ENCODE measurements at places on chromosomes 5 and 9. TPM values are rescaled to one million over a fixed set of nuclear protein-coding genes. Genes with fewer than 3 reads are reported as not detected.

GRCh38 chr9:129595311-129595741, 25.6 kb downstream of the C9orf50 start:
- H3K4me1 ChIP-seq: peaks cover 32% of the 10 kb centered on the region
- DNase-seq: no peak

DNA sequence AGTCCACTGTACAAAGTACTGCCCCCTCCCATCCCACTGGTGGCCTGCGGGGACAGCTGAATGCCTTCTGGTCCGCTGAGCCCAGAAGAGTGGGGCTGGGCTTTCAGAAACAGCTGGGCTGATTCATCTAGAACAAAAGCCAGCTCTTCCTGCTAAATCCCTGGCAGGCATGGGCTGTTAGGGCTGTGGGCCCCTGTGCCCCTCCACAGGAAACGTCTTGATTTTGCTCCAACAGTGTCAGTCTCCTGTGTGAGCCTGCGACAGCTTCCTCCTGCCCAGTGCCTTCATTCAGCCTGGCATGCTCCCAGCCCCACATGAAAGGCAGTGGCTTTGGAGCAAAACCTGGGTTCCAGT, 6.9 kb upstream of the GSN start:
- H3K4me1 ChIP-seq: no peaks in the 10 kb centered on the region
- H3K4me3 ChIP-seq: no peak overlapping the region
- peaks cover 2% of the 10 kb centered on the region for H3K36me3 ChIP-seq
- H3K27me3 ChIP-seq: peaks cover 2% of the 10 kb centered on the region

GRCh38 chr5:88886746-88887341, 3.9 kb upstream of the MEF2C start:
- H3K4me3 ChIP-seq: peak overlapping the region; percentile 79
- H3K4me1 ChIP-seq: peaks cover 13% of the 10 kb centered on the region
- H3K27ac ChIP-seq: no peak overlapping the region
- no peak for DNase-seq

GRCh38 chr5:60271517-60271916, 378.0 kb upstream of the PDE4D start:
- no peaks in the 10 kb centered on the region for H3K4me1 ChIP-seq
- H3K27ac ChIP-seq: no peak overlapping the region
- H3K27me3 ChIP-seq: no peaks in the 10 kb centered on the region
- DNase-seq: no peak

GRCh38 chr9:100555471-100555870, 22.4 kb upstream of the CAVIN4 start:
- no peak overlapping the region for H3K27ac ChIP-seq
- no peaks in the 10 kb centered on the region for H3K36me3 ChIP-seq
- H3K27me3 ChIP-seq: peaks cover 1% of the 10 kb centered on the region
- no peak overlapping the region for H3K4me3 ChIP-seq
- no peak for DNase-seq
- no peaks in the 10 kb centered on the region for H3K4me1 ChIP-seq

- H3K36me3 ChIP-seq: no peaks in the 10 kb centered on the region
- no peak overlapping the region for H3K27ac ChIP-seq
These were observed 212.0 kb downstream of the ADAMTS12 start for GRCh38 chr5:33679791-33680190.

GRCh38 chr5:138947780-138948179, 72.6 kb upstream of the LRRTM2 start:
- no peak overlapping the region for H3K4me3 ChIP-seq
- H3K27me3 ChIP-seq: no peaks in the 10 kb centered on the region
- no peak overlapping the region for H3K27ac ChIP-seq
- H3K4me1 ChIP-seq: peaks cover 13% of the 10 kb centered on the region
- H3K36me3 ChIP-seq: no peaks in the 10 kb centered on the region

DNA sequence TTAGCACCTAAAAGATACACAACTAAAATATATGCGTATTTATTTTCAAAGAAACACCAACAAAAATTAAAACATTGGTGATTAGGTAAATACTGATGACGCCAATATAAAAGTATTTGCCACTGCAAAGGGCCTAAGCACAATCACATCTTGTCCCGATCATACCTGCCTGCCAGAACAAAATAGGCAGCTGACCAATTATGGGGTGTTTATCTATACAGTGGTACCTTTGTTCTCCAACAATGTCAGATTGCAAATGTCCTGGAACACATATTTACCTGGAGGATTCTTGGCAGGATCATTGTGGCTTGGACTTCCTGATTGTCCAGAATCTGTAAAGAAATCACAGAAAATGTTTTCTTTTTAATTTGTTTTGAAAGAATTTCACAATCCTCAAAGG, 134.5 kb downstream of the NFIB start:
- DNase-seq: no peak
- H3K4me1 ChIP-seq: no peaks in the 10 kb centered on the region
- no peaks in the 10 kb centered on the region for H3K36me3 ChIP-seq
- H3K4me3 ChIP-seq: no peak overlapping the region
- H3K27ac ChIP-seq: no peak overlapping the region

DNA sequence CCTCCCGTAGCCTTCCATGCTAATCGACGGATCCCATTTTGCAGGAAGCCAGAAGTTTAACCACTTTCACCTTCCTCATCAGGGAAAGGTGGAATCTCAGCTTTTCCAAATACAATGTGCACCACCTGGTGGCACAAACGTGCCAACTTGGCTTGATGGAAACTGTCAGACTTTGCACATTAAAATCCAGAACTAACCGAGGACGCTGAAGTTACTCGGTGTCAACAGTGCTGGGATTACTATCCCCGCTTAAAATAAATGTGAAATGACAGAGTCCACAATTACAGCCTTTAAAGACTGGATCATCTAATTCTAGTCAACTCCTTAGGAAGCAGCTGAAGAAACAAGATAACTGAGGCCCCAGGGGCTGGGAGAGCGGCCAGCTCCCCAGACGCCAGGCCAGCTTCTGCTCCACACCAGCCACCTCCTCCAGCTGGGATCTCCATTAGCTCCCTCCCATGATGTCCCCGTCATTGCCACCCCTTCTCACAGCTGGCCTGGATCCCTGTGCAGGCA, 50.1 kb upstream of the RETREG1 start:
- H3K4me1 ChIP-seq: peaks cover 14% of the 10 kb centered on the region
- no peaks in the 10 kb centered on the region for H3K27me3 ChIP-seq
- no peaks in the 10 kb centered on the region for H3K36me3 ChIP-seq

DNA sequence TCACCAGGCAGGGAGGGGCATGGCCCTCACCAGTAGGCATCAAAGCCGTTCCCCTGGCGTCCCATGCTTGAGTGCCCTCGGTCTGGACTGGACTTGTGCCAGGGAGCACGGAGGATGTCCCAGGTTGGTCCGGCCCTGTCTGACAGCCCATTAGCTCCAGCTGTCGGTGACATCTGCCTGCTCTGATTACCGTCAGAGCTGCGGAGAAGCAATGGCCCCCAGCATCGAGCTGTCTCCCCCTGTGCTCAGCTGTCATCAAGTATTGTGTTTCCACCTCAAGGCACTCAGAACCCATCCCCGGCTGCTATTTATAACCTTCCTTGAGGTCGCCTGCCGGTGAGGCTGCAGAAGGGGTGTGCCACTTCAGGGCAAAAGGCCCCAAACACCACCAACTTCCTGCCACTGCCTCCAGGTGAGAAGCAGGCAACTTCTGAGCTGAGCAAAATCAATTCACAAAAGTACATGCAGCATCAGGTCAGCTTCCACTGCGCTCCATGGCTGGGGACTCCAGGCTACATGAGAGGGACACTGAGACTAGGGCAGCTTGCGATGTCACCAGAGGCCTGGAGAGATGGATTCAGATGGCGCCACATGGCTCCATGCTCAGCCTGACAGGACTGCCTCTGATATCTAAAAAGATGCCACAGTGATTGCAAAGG, 142.7 kb downstream of the C5orf15 start:
- peaks cover 64% of the 10 kb centered on the region for H3K4me1 ChIP-seq
- peak; percentile 55 for DNase-seq
- peak overlapping the region; percentile 96 for H3K27ac ChIP-seq
- no peaks in the 10 kb centered on the region for H3K27me3 ChIP-seq
- H3K36me3 ChIP-seq: no peaks in the 10 kb centered on the region
- H3K4me3 ChIP-seq: peak overlapping the region; percentile 69

- DNase-seq: no peak
- H3K27ac ChIP-seq: no peak overlapping the region
- no peak overlapping the region for H3K4me3 ChIP-seq
- H3K36me3 ChIP-seq: no peaks in the 10 kb centered on the region
- no peaks in the 10 kb centered on the region for H3K4me1 ChIP-seq
These were observed 55.6 kb downstream of the S1PR3 start for GRCh38 chr9:89046832-89047231.

DNA sequence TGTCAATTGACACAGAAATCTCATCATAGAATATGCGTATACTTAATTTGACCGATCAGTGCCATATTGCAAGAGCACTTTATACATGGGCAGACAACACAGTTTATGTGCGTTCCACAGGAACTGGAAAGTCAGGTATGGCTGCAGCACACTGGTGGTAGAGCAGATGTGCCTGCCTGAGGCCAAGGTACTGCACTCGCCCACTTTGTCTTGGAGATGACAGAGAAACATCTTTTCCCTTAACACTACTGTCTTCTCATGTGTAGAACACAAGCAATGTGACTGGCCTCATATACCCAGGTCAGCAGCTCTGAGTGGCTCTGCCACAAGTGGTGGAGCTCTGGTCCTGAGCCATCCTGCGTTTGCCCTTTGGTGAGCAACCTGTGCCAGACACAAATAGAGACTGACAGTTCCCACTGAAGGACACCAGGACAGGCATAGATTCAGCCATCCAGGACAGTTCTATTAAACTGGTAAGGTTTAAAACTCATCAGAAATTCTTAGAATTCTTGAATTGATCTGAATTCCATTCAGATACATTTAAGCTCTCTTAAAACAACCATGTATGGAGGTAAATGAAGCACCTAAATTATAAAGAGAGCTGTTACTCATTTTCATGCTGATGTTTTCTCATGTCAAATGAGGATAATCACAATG, 21.0 kb upstream of the PPP2CA start:
- no peak overlapping the region for H3K4me3 ChIP-seq
- H3K36me3 ChIP-seq: no peaks in the 10 kb centered on the region
- H3K4me1 ChIP-seq: no peaks in the 10 kb centered on the region
- no peak for DNase-seq
- no peak overlapping the region for H3K27ac ChIP-seq

GRCh38 chr9:88814577-88814976, 176.7 kb upstream of the S1PR3 start:
- H3K27ac ChIP-seq: no peak overlapping the region
- DNase-seq: no peak
- H3K27me3 ChIP-seq: peaks cover 28% of the 10 kb centered on the region
- H3K4me3 ChIP-seq: no peak overlapping the region
- no peaks in the 10 kb centered on the region for H3K4me1 ChIP-seq

Gene IFNA13
- not detected for total RNA-seq

Gene PCAT7
- total RNA-seq: not detected

Gene NR2F1-AS1
- total RNA-seq: not detected

Gene PGM5
- total RNA-seq: not detected

Gene CBY3
- total RNA-seq: not detected

Gene FOXD4L6
- total RNA-seq: not detected

Gene PLEKHG4B
- total RNA-seq: not detected

Gene OBP2B
- not detected for total RNA-seq

All from naive thymus-derived CD8-positive, alpha-beta T cell (primary cell).